Body of pancreas (tissue), 4 donors: ENCODE measurements at places on chromosomes 16 and 17. TPM values are rescaled to one million over a fixed set of nuclear protein-coding genes. Genes with fewer than 3 reads are reported as not detected.

Gene PLD6
- 6.6 TPM for total RNA-seq

Gene ACSM5
- 2.3 TPM for total RNA-seq

Gene CBFA2T3
- 7.8 TPM for total RNA-seq

Gene C16orf92
- not detected for total RNA-seq

Gene NEUROD2
- total RNA-seq = not detected

Gene TBC1D28
- total RNA-seq = not detected

Gene CES1
- 19.1 TPM for total RNA-seq

Gene MYH2
- not detected for total RNA-seq

Gene NPIPA8
- total RNA-seq = not detected

Gene NME4
- 33.0 TPM for total RNA-seq

Gene CCR7
- not detected for total RNA-seq
